ENCODE measurements at places on chromosomes 16 and 17.

DNA sequence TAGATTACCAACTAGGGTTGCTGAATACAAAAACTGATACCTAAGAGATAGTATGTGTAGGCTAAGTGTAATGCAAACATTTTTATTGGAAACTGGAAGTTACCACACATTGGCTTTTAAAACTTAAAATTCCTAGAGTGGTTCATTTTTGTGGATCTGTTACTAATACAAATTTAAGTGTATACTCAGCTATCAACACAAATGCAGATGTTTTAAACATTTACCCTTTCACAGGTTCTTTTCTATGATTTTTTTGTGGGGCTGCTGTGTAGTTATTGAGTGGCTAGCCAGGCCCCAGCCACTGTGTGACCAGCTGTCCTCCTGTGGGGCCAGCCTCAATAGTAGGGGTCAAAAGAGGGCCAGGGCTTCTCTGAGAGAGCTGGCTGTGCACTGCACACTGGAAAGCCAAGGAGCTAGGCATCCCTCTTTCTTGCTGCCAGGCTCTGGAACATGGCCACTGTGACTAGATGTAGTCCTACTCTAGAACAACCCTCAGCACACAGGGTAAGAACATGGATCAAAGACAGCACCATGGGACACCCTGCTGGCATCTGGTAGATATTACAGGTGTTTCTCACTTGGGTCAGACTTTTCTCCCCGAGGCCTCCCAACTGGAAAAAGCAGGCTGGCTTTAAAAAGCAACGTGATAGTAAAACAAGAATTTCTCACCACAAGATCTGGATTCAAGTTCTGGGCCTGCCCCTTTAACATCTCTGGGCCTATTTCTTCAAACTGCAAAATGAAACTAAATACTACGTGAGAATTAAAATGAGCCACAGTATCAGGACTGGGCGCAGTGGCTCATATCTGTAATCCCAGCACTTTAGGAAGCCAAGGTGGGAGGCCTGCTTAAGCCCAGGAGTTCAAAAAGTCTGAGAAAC is 7.3 kb upstream of the VEZF1 start:
- peak; percentile 56 for DNase-seq

- DNase-seq, result no peak
Measured at GRCh38 chr17:48239603-48239995, 132.0 kb downstream of the SNX11 start.

GRCh38 chr16:29744541-29745101 is 1.2 kb downstream of the C16orf54 start:
- peak; percentile 33 for DNase-seq

- DNase-seq, result no peak
Measured at GRCh38 chr17:27376637-27377547, 79.4 kb upstream of the KSR1 start.

DNA sequence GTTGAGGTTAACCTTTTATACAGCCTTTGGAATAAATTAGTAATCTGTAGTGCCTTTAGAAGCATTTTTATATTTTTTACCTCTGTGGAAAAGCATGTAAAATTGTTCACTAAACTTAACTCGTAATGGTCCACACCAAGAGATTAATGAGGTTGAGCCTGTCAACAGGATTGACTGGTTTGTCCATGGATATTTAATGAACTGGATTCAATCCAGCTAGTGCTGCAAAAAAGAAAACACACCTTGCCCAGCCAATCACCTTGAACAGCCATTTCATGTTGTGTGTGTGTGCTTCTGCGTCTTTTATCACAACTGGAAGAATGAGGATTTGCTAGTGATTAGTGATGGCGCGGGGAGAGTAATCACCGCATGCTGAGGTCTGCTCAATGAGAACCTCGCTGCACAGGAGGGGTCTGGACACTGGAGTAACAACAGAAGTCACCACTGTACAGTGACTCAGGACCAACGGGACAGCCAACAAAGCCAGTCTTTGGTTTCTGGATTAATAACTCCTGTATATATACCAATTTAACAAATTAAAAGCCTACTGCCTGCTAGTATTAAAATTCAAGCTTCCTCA is 33.7 kb downstream of the LITAFD start:
- no peak for DNase-seq

- DNase-seq, result no peak
Measured at GRCh38 chr17:67256075-67256732, 11.2 kb upstream of the HELZ start.

GRCh38 chr17:65271296-65271695 is 134.1 kb downstream of the RGS9 start:
- DNase-seq, result no peak

DNA sequence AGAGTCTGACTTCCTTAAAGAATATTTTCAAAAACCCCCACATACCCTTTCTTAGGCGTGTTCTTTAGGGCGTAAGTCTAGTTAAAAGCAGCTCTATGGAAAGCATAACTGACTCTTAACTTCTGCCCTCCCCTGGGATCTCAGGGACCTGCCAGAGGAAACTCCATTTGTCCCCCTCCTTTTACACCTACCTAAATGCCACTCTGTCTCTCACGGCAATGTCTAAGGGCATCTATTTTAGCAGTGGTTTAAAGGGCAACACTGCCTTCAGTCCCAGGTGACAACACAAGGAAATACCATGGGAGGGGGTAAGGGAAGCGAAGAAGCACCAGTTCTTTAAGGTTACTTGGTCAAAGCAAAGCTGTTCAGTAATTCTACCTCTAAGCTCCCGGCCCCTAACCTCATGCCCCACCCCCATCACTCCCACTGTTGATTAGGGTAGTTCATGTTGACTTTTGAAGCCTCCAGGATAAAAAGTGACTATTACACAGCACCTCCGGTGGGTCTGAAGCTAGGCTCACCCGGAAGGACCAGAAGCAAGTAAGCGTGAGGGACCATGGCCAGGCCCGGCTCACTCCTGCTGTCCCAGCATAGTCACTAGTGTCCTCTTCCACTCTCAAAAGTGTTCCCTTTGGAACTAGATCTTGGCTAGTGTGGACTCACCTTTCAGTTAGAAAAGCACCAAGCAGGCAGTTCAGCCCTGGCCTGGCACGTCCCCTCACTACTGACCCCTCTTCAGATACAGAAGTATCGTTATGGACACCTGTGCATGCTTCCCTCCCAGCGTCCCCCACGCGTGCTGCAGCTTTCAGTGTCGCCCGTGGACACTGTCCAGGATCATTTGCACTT is 47.1 kb downstream of the CYTH1 start:
- no peak for DNase-seq

- no peak for DNase-seq
Measured at GRCh38 chr16:15592324-15592723, 50.6 kb downstream of the MARF1 start.

GRCh38 chr16:1674306-1674705 is 3.8 kb upstream of the JPT2 start:
- DNase-seq, result no peak

DNA sequence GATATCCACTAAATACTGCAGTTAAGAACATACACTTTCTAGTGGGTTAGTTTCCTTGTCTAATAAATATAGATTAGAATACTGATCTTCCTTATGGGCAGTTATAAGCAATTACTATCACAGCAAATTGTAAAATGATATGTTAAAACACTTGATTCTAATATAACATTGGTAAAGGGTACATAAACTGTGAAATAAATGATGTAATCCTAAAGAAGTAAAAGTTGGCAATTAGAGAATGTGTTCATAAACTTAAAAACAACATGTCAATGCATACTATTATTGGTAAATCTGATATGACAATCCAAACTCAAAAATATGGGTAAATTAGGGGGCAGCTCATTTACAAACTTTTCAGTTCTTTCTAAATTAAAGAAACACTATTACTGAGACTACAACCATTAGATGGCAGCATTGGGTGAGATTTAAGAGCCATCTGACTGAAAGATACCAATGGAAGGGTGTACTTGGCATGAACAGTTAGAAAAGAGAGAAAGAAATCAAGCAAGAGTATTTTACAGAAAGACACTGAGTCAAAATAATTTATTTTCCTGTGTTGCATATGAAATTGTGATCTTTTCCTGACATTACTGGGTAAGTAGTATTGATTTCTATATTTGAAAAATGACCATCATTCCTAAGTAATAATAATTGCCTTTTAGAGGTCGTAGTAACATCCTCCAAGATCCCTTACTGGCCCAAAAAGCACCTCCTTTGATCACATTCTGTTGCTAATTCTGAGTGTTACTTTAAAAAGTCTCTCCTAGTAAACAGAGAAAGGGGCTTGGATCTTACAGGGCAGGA is 119.6 kb downstream of the SPAG9 start:
- peak; percentile 68 for DNase-seq
